ENCODE measurements at places on chromosomes 11 and 22.

DNA sequence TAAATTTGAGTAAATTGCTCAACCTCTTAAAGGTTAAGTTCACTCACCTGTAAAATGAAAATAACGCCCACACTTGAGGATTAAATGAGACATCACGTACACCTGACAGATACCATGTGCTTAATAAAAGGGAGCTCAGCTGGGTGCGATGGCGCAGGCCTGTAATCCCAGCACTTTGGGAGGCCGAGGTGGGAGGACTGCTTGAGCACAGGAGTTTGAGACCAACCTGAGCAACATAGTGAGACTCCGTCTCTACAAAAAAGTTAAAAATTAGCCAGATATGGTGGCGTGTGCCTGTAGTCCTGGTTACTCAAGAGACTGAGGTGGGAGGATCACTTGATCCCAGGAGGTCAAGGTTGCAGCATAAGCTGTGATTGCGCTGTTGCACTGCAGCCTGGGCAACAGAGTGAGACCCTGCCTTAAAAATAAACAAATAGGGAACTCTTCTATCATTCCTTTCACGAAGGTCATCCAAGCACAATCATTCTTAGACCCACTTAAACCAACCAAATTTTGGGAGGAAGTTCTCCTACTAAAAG, 134.1 kb downstream of the BBOX1 start:
- no peak overlapping the region for H3K27ac ChIP-seq
- H3K27me3 ChIP-seq, result no peaks in the 10 kb centered on the region
- DNase-seq, result no peak
- no peaks in the 10 kb centered on the region for H3K36me3 ChIP-seq

GRCh38 chr11:9344061-9344680, 29.8 kb upstream of the TMEM41B start:
- H3K27me3 ChIP-seq, result no peaks in the 10 kb centered on the region
- no peaks in the 10 kb centered on the region for H3K4me1 ChIP-seq
- no peaks in the 10 kb centered on the region for H3K36me3 ChIP-seq
- DNase-seq, result no peak
- no peak overlapping the region for H3K4me3 ChIP-seq

- H3K36me3 ChIP-seq, result peaks cover 37% of the 10 kb centered on the region
- H3K27me3 ChIP-seq, result no peaks in the 10 kb centered on the region
- peak overlapping the region; percentile 23 for H3K27ac ChIP-seq
Observed at GRCh38 chr11:65431451-65432099, 9.0 kb downstream of the NEAT1 start.

GRCh38 chr11:2398664-2399355, 1.7 kb upstream of the TSSC4 start:
- no peak overlapping the region for H3K4me3 ChIP-seq
- H3K4me1 ChIP-seq, result peaks cover 26% of the 10 kb centered on the region
- no peak for DNase-seq
- peaks cover 20% of the 10 kb centered on the region for H3K36me3 ChIP-seq
- H3K27ac ChIP-seq, result peak overlapping the region; percentile 94
- H3K27me3 ChIP-seq, result no peaks in the 10 kb centered on the region

- no peak for DNase-seq
- no peaks in the 10 kb centered on the region for H3K27me3 ChIP-seq
- no peak overlapping the region for H3K4me3 ChIP-seq
- peaks cover 27% of the 10 kb centered on the region for H3K36me3 ChIP-seq
- no peaks in the 10 kb centered on the region for H3K4me1 ChIP-seq
Observed at GRCh38 chr11:125094731-125095130, 16.7 kb downstream of the TMEM218 start.

GRCh38 chr11:19820100-19820499, 107.5 kb downstream of the NAV2 start:
- H3K36me3 ChIP-seq, result no peaks in the 10 kb centered on the region
- no peak for DNase-seq
- no peak overlapping the region for H3K4me3 ChIP-seq
- H3K4me1 ChIP-seq, result no peaks in the 10 kb centered on the region

DNA sequence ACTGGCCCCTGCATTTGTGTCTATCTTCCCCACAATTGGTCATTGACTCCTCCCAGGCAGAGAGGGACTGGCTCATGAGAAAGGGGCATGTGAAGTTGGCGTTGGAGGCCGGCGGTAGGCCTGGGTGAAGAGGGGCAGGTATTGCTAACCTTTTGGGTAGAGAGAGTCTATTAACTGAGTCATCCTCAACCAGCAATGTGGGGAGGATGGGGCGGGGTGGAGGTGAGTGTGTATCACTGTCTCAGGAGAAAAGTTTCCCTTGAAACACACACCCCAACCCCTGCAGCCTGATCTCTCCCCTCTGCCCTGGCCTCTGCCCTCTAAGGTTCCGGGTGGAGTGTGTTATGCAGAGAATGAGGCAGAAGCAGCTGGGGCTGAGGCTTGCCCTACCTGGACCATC, 60.1 kb upstream of the PHF21B start:
- DNase-seq, result no peak
- peaks cover 13% of the 10 kb centered on the region for H3K27me3 ChIP-seq
- no peaks in the 10 kb centered on the region for H3K4me1 ChIP-seq
- H3K36me3 ChIP-seq, result no peaks in the 10 kb centered on the region
- no peak overlapping the region for H3K27ac ChIP-seq
- no peak overlapping the region for H3K4me3 ChIP-seq

GRCh38 chr11:117831661-117832415, 7.3 kb upstream of the FXYD2 start:
- no peak overlapping the region for H3K27ac ChIP-seq
- DNase-seq, result no peak
- H3K4me3 ChIP-seq, result no peak overlapping the region
- H3K27me3 ChIP-seq, result no peaks in the 10 kb centered on the region
- H3K36me3 ChIP-seq, result no peaks in the 10 kb centered on the region
- peaks cover 73% of the 10 kb centered on the region for H3K4me1 ChIP-seq

GRCh38 chr11:75816561-75817239, 1.7 kb downstream of the UVRAG start:
- H3K27ac ChIP-seq, result no peak overlapping the region
- no peak for DNase-seq
- H3K27me3 ChIP-seq, result no peaks in the 10 kb centered on the region
- H3K4me1 ChIP-seq, result peaks cover 37% of the 10 kb centered on the region

DNA sequence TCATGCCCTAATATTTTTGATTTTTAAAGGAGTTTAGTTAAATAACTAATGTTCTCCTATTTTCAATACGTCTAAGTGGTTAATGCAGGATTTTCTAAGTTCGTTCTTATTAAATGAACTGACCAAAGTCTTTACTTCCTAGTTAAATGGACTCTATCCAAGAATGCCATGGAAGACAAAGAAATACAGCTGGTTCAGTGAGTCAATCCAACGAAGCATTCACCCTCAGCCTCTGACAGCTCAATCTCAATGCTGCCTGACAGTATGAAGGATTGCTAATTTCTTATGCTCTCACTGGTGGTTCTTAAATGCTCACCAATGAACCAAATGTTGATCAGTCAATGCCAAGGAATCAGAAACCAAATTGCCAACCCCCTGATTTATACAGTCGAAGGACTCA, 219.4 kb downstream of the CADM1 start:
- no peaks in the 10 kb centered on the region for H3K4me1 ChIP-seq
- H3K36me3 ChIP-seq, result no peaks in the 10 kb centered on the region
- H3K4me3 ChIP-seq, result no peak overlapping the region
- H3K27ac ChIP-seq, result no peak overlapping the region
- no peak for DNase-seq

- no peaks in the 10 kb centered on the region for H3K4me1 ChIP-seq
- H3K4me3 ChIP-seq, result no peak overlapping the region
- no peaks in the 10 kb centered on the region for H3K27me3 ChIP-seq
- H3K36me3 ChIP-seq, result no peaks in the 10 kb centered on the region
Observed at GRCh38 chr11:101618709-101619108, 34.9 kb upstream of the TRPC6 start.

DNA sequence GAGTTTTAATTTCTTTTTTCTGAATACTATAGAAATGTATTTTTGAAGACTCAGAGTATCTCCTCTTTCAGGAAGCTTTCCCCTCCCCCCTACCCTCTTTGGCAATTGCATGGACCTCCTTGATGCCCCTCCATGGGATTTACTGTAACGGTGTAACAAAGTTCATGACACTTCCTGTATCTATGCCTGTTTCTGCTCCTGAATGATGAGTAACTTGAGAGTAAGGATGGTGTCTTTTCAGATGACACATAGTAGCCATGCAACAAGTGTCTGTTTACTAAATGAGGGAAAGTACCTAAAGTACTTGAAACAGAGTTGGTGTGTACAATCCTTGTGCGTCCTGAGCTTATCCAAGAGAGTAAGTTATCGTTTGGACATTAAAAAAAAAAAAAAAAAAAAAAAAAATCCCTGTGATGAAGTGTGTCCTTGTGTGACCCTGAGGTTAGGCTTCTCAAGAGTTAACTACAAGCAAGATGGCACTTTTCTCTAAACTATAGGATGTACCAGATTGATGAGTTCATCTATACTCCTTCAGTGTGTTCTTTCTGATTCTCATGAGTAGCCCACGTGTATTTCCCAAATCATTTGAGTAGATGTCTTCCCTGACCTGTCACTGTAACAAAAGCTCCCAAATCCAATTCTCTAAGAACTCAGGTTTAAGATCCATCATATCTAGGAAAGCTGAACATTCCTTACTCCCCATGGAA, 7.4 kb downstream of the ETS1 start:
- no peaks in the 10 kb centered on the region for H3K27me3 ChIP-seq
- H3K27ac ChIP-seq, result peak overlapping the region; percentile 78
- peaks cover 75% of the 10 kb centered on the region for H3K4me1 ChIP-seq
- peak; percentile 92 for DNase-seq

GRCh38 chr11:130615561-130615960, 167.1 kb downstream of the ADAMTS15 start:
- H3K4me3 ChIP-seq, result no peak overlapping the region
- H3K4me1 ChIP-seq, result peaks cover 52% of the 10 kb centered on the region
- no peaks in the 10 kb centered on the region for H3K36me3 ChIP-seq
- H3K27me3 ChIP-seq, result no peaks in the 10 kb centered on the region

DNA sequence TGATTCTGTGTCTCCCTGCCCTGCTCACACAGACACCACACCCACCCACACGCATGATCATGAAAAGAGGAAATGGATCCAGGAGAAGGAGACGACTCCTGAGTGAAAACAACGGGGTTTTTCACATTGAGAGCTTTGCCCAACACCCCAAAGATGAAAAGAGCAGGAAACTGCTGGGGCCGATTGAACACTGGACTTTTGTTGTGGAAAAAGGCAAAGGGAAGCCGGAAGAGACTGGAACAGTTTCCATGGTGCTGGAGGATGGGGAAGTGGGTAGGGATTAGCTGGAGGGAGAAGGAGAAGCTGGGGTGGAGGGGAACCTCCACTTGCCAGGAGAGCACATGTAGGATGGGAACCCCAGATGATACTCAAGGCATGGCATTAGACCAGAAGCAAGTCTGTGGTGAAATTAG, 5.2 kb upstream of the SLC43A3 start:
- H3K27ac ChIP-seq, result peak overlapping the region; percentile 74
- peak; percentile 74 for DNase-seq
- H3K4me1 ChIP-seq, result peaks cover 58% of the 10 kb centered on the region
- H3K27me3 ChIP-seq, result no peaks in the 10 kb centered on the region

DNA sequence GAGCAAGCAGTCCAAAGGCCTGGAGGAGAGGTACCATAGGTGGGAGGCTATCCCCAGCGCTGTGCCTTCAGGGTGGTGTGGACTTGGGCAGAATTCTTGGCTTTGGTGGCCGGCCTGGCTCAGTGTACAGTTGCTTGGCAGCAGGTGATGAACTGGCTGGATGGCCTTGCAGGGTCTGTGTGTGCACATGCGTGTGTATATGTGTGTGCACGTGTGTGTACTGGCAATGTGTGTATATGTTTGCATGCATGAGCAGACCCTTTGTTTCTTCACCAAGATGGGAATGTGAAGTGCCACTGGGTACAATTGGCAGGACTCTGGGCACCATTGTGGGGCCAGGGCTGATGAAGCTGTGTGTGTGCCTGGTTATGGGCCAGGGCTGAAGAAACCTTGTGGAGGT, 53.0 kb downstream of the CEP164 start:
- no peaks in the 10 kb centered on the region for H3K4me1 ChIP-seq
- no peak overlapping the region for H3K4me3 ChIP-seq
- H3K27ac ChIP-seq, result no peak overlapping the region
- peaks cover 55% of the 10 kb centered on the region for H3K36me3 ChIP-seq
- no peaks in the 10 kb centered on the region for H3K27me3 ChIP-seq
- DNase-seq, result no peak

DNA sequence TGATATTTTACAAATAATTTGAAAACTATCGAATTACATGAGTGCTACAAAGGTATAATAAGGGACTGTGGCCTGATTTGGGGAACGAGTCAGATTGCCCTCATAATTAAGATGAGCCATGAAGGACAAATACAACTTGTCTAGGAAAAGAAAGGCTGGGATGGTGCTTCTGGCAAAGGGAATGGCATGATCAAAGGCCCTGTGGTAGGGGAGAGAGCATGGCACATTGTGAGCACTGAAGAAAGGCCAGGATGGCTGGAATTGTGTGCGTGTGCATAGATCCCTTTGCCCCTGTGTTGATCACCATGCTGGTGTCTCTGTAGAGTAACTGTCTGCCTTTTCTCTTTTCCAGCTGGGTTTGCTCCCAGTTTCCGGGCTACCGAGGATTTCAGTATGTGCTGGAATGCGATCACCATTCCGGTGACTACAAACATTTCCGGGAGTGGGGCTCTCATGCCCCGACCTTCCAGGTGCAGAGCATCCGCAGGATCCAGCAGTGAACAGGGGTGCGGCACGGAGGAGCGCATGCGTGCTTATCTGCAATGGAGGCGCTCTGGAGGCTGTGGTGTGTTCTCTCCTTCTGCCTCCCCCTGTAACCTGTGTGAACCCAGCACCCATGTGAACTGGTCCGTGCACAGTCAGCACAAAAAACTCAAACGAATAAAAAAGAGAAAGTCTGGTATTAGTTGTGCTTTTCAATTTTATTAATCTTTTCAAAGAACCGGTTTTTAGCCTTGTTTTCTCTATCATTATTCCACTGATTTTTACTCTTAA, 8.4 kb downstream of the CRYBA4 start:
- no peak for DNase-seq
- H3K27ac ChIP-seq, result no peak overlapping the region
- no peak overlapping the region for H3K4me3 ChIP-seq

GRCh38 chr11:114785820-114786219, 107.5 kb downstream of the NXPE2 start:
- H3K36me3 ChIP-seq, result no peaks in the 10 kb centered on the region
- H3K27me3 ChIP-seq, result no peaks in the 10 kb centered on the region
- no peaks in the 10 kb centered on the region for H3K4me1 ChIP-seq
- DNase-seq, result no peak
- H3K27ac ChIP-seq, result no peak overlapping the region
- no peak overlapping the region for H3K4me3 ChIP-seq

DNA sequence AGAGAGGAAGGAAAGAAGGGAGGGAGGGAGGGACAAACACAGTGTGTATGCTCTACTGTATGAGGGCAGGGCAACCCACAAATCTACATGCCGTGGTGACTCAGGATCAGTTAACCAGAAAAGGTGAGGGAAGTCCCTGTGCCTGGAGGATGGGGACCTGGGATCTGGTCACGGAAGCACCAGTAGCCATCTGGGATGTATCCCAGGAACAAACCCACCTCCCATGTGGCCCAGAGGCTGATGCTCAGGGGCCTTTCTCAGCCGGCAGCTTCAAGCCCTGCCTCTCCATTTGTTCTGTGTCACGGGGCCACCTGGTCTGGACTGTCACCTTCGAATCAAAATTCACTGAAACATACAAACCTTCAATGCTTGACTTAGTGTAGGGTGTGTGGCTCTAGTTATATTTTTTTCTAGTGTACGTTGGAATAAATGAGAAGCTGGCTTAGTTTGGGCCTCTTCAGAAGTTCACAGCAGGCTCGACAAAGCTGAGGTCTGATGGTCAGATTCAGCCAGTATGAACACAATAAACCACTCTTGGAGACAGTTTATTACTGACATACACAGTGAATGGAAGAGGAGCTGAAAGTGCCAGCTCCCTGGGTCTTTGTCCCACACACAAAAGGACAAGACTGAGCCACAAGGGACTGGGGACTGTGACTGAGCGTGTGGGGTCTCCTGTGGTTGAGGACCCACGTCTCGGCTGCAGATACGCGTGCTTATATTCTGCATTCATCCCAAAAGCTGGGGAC, 23.5 kb upstream of the RTL6 start:
- no peaks in the 10 kb centered on the region for H3K4me1 ChIP-seq
- H3K27ac ChIP-seq, result no peak overlapping the region
- no peaks in the 10 kb centered on the region for H3K27me3 ChIP-seq

Data from CD14-positive monocyte (primary cell).